Stimulated activated CD4-positive, alpha-beta T cell treated with anti-CD3 and anti-CD28 coated beads, TNF-alpha, amount 100 ng/mL, for 48 hours (primary cell): ENCODE measurements at places on chromosomes 7 and 10.

DNA sequence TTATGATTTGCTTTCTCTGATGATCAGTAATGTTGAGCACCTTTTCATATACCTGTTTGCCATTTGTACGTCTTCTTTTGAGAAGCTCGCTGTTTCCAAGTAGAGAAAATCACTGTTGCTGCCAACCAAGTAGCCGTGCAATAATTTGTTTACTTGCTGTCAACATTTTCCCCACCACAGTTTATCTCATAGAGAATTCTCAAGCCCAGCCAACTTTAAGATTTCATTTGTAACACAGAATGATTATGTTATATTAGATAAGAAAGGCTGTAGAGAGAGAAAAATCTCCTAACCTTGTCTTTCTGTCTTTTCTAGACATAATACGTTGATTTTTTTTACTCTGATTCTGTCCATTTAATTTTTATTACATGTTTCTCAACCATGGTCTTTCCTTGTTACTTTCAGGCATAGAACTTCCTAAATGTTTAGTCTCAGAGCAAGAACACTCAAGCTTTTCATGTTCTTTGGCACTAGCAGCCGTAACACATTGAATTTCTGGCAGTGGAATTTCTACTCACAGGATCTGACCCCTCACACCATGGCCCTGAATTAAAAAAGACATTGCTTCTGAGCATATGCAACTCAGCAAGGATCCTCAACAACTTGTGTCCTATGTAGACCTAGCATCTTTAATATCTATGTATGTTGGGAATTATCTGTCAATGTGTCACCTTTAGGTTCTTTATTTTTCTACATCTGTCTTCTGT is 23.1 kb downstream of the RPA3 start:
- no peak for DNase-seq

- DNase-seq, result no peak
Observed at GRCh38 chr10:75356484-75356883, 45.1 kb downstream of the ZNF503 start.

DNA sequence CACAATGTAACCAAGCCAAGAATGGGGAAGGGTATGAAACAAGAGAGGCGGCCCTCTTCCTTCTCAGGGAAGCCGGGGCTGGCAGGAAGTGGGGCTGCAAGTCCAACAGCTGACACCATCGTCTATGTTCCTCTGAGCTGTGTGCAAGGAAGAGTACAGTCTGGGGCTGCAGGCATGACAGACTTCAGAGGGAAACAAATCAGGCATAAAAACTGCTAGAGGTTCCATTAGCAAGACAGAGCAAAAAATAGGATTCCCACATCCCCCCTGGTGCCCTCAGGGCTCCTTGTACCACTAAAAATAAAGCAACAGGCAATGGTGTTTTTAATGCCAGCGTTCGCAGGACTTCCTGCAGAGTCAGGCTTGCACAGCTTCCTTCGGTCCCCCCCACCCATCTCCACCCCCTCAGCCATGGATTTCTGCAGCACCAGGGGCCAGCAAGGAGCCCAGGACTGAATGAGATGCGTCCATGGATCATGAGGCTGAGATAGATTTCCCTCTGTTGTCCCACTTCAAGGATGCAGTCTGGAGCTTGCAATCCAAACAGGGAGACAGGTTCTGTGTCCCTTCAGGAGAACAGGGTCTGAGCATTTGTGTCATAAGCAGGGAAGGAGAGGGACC is 34.6 kb downstream of the KCNMA1 start:
- no peak for DNase-seq

DNA sequence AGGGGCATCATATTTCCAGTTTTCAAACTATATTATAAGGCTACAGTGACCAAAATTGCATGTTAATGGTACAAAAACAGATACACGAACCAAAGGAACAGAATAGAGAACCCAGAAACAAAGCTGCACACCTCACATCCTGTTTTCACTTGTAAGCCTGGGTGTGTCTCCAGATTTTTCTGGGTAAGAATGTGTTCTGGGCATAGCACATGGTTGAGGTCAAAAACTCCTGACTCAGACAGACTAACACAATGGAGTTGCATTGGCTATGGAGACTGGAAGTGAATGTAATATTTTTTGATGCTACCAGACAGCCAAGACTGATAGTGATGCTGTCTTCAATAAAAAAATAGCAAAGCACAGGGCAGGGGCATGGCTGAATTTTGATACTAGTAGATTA is 1175.2 kb downstream of the NXPH1 start:
- DNase-seq, result no peak

DNA sequence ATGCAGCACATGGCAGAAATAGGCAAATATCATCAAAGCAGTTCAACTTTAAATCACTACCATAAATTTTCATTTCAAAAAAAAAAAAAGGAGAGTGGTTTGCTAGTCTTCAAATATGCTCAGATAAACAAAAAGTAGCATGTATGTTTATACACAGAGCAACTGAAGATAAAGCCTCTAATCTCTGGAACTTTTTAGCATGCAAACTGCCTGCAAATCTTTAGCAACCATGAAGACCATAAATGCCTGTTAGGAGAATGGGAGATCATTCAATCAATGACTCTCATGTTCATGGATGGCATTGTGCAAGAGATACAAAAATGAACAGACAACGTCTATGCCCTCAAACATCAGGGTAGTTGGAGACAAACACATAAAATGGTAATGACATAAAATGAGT is 57.3 kb downstream of the ORC5 start:
- DNase-seq, result no peak

DNA sequence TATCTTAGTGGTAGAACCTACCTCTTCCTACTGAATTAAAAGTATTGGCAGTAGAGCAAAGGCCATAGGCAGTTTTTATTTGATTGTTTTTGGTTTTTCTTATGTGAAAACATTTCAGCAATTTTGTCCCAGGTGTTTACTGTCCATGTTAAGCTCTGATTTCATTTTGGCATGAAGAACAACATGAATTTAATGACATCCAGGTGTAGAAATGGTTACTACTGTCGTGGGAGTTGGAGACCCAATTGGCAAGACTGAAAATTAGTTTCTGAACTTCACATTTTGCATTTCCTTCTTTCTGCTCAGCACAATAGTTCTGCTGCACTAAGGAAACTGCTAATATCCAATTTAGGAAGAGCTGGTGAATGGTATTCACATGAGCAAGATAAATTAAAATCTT is 38.0 kb upstream of the TMEM196 start:
- no peak for DNase-seq

DNA sequence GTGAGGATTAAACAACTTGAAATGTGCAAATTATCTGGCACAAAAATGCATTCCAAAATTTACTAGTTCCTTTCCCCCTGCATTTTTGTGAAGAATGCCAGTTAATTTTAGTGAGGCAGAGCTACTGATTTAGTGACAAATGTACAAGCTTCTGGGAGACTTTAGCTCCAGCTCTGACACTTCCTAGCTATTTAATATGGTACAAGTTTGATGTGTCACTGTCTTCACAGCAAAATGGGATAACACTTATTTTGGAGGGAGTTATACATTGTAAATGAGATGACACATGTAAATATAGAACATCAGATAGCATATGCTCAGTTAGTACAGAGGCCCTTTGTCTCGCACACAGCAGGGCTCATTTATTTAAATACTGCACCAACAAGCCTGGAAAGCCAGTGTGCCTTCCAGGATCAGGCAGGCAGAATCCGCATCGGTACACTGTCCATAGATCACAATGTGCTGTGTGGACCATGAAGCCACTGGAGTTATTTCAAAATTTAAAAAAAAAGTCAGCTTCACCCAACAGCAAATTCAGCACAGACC is 48.7 kb downstream of the ELMO1 start:
- DNase-seq, result no peak

DNA sequence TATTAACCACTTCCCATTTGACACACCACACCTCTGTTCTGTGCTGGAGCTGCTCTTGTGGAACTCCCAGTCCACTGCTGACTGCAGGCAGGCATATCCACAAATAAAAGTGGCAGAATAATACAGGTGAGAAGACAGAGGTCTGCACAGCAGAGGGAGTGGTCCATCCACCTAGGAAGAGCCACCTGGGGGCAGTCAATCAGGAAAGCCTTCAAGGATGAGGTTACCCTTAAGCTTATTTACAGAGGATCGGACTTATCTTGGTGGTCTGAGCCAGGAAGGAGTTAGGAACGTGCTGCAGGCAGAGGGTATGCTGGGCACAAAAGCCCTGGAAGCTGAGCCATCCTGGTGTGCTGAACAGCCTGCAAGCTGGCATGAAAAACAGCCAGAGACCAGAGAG is 78.7 kb downstream of the FRMPD2 start:
- no peak for DNase-seq

GRCh38 chr7:134905375-134905774 is 80.9 kb upstream of the AGBL3 start:
- no peak for DNase-seq

DNA sequence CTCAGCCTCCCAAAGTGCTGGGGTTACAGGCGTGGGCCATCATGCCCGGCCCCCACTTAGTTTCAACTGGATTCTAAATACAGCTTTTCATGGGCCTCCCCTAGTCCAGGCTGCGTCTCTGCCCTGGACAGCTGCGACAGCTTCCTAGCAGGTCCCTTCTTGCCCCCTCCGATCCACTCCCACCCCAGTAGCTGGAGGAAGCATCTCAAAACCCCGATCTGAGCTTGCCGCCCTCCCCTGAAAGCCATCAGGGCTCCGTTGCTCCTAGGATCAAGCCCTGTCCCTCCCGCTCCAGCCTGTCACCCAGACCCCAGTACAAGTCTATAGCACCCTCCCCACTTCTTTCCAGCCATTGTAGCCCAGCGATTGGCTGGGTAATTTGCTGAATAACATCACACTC is 64.5 kb downstream of the VWA2 start:
- no peak for DNase-seq

DNA sequence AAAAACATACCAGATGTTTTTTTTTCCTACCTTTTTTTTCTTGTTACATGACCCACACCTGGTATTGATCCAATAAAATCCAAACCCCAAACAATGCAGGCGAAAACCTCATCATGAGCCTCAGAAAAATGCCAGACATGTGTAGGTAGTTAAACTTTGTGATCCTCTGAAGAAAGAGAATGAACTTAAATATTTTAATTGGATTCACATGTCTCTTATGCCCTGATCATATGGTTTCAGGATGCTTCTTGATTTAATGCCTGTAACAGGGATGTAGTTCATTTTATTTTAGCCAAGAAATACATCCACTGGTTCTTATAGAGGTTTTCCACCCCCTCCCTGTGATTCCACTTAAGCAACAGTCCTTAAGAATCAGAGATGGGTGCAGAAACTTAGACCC is 451.6 kb downstream of the TYW1 start:
- no peak for DNase-seq

DNA sequence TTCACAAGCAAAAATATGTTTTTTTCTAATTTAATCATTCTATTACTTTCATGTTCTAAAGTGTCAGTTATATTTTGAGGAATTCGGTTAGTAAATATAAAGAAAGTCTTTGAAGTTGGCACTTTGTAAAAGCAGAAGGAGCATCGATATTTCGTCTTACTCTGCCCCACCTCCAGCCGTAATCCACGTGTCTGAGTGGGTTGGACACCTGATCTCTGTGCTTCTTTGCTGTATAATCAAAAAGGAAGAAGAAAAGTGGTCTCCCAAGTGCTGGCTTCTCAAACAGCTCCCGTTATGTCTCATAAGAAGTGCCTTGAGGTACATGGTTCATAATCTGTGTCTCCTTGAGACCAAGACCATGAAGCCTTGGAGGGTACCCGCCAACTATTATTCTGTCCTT is 19.8 kb downstream of the PRKAR2B start:
- no peak for DNase-seq

GRCh38 chr7:12801107-12801506 is 113.7 kb downstream of the ARL4A start:
- DNase-seq, result no peak

GRCh38 chr7:127365164-127365956 is 27.1 kb downstream of the ZNF800 start:
- no peak for DNase-seq

DNA sequence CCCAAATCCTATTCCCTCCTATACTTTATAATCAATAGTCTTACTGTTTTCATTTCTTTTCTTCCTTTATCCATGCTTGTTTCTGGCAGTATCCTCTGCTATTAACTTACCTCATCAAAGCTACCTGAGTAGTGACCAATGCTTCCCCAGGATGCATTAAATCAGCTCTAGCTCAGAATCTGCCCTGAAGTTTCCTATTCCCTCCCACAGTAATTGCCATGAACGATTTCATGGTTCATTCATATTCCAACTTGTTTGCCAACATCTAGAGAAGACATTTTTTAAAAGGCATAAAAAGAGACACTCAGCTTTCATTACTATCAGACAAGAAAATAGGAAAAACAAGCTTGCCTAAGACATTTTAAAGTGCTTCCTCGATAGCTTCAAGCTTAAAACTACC is 42.3 kb downstream of the COA1 start:
- DNase-seq, result no peak

GRCh38 chr7:141220263-141220880 is 146.5 kb downstream of the TMEM178B start:
- no peak for DNase-seq

- DNase-seq, result no peak
Observed at GRCh38 chr10:18308600-18308999, 168.4 kb downstream of the CACNB2 start.

- no peak for DNase-seq
Observed at GRCh38 chr10:21100871-21101514, 203.9 kb upstream of the NEBL start.

- DNase-seq, result no peak
Observed at GRCh38 chr10:79420974-79421688, 24.3 kb downstream of the ZCCHC24 start.

- no peak for DNase-seq
Observed at GRCh38 chr7:151864081-151864480, 12.8 kb downstream of the PRKAG2 start.

DNA sequence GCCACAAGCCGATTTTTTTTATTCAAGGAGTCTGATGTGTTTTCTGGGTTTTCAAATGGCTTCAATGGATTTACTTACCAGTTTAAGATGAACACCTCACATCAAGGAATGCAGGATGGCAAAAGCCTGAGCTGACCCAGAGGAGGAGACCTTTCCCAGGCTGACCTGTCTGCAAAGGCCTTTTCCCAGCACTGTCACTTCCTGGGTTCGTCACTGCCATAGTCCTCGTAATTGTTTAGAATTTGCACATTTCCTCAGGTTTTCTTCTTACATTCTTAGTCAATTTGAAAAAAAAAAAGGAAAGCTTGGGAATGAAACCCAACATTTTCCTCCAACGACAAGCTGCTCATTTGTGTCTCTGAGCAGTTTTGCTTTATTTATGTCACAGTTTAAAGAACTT is 42.0 kb downstream of the PTER start:
- no peak for DNase-seq

- DNase-seq, result no peak
Observed at GRCh38 chr7:92766461-92767003, 69.8 kb downstream of the CDK6 start.
